ENCODE measurements at places on chromosomes 11 and 22.
A peak's percentile ranks its signal among the peaks of the same experiment; 100 is the strongest.

DNA sequence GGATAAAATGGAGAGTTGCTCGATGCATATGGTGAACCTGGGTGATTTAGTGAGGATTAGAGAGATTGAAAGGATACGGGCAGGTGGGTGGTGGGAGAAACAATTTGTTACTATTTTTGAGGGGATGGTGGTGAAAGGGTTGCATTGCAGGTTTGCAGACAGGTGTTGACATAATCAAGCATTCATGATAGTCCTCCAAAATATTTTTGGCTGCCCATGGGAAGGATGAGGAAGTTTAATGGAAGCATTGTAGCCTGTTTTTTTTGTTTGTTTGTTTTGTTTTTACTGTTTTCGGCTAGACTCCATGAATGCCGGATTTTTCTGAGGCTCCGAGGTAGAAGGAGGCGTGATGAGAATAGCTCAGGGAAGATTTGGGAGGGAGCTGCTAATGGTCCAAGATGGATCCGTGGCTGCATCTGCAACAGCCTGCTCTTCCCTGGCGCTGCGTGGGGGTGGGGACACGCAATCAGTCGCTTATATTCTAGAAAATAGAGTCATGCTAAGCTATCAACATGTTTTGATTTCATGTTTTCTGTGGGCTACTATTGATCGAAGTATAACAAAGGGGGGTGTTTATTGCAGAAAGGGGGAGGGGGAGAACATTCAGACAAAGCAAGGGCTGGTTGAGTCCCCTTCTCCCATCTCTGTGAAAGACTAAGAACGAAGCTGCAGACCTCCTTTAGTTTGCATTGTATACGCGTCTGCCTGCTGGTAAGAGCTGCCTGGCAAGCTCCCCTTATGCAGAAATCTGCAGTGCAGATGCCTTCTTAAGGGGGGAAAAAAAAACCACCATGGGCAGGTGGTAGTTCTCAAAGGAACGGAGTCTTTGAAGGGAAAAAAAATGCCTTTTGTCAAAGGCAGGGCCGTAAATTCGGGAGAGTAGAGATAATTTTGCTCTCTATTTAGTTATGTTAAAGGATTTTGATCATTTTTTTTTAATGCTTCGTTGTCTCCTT is 1.0 kb downstream of the RTN3 start:
- peak; percentile 30 for DNase-seq

GRCh38 chr11:43921561-43922294 is 20.7 kb upstream of the C11orf96 start:
- peak; percentile 84 for DNase-seq

DNA sequence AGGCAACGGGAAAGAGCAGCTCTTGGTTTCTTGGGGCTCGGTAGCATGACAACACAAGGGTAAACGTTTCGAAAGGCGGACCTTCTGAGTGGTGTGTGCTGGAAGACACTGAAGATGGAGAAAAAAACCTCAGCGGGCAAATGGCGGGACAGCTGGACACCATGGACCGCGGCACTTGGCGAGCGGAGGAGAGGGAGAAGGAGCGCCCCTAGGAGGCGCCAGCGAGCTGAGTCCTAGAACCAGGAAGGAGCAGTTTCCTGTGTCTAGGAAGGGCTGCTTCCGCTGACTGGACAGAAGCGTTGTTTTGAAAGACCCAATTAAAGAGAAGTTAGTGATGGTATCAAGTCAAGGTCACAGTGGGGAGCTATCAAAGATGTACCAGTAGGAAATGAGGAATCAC is 44.0 kb upstream of the OPCML start:
- DNase-seq = no peak

- DNase-seq = no peak
Measured at GRCh38 chr22:32317524-32317923, 40.1 kb upstream of the RFPL3 start.

DNA sequence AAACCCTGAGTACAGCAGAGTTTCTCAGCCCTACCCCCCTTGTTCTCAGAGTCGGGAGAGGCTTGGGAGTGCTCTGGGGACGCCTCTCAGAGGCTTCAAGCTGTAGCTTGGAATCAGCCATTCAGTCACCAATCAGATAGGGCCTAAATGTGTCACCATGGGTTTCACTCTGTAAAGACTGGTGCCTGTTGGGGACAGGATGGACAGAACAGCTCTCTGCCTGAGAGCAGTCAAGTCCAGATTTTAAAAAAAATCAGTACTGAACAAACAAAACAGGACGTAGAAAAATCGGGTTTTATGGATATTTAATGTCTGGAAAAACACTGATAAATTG is 1.3 kb downstream of the FADD start:
- no peak for DNase-seq

DNA sequence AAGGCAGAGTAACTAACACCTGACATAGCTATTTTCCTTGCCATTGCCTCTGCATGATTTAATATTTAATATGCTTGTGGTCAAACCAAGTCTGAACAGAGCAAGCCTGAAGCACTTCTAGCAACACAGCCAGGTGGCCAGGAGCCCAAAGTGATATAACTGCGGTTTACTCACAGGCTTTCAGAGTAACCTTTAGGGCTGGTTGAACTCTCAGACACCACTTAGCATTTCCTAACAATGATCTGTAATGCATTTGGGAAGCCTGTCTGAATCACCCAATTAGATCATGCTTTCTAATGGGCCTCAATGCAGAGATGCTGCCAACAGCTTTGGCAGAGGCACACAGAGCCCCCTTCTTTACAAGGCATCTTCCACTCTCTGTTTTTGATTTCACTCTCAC is 96.1 kb downstream of the FDX1 start:
- DNase-seq = no peak

Measured in NCI-H2171 (cell line).